ENCODE measurements at places on chromosomes 13 and 19.

DNA sequence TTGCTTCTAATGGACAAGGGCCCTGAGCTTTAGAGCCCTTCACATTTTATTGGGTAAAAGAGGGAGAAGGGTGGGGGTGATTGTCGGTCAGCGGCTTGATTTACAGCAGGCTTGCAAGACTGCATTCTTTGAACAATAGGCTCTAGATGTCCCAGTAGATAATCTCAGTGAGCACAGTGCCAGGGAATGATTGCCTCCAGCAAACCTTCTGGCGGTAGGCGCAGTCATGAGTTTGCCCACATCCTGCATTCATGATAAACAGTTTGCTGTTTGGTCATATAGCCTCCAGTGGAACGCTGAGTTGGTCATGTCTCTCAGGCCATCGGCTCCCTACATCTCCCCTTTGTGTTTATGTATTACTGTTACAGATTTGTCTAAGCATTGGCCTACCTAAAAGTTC lies 12.6 kb downstream of the ZNF528 start:
- DNase-seq = no peak

- no peak for DNase-seq
These were observed 669.6 kb downstream of the PCDH17 start for GRCh38 chr13:58300974-58301681.

DNA sequence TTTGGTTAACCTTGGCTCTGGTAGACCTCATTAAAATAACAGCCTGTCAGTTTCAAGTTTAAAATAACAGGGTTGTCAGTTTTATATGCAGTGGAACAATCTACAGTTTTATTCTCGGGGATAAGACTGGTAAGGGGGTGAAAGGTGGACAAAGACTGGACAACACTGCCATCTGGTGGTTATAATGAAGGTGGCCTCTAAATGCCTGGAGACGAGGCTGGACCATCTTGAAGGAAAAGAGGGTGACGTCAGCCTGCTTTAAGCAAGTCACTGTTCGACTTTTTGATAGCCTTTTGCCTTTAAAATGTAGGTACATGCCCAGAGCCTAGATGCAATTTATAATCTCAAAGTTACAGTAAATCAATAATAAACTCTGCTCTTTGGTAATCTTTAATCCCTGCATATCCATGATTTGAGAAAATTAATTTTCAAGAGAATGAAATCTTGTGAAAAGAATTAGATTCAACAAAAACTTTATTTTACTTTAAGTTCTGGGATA lies 117.0 kb downstream of the DCT start:
- DNase-seq = peak; percentile 56

DNA sequence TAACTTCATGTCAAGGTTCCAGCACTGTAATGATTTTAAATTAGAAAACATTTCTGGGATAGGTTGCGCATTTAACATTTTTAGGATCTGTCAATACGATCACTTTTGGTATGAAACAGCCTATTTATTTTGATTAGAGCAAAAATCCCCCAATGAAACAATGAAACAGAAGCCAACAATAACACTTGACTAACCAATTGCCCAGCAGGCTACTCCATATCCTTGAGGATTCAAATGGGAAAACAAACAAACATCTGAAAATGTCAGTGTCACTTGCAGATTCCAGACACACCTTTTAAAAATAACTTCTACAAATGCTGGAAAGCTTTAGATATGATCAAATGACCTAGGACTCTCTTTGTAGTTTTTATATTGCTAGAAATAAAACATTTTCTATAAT lies 1412.5 kb upstream of the PRR20A start:
- no peak for DNase-seq

GRCh38 chr19:54916822-54917221 lies 10.9 kb downstream of the NCR1 start:
- DNase-seq = no peak

DNA sequence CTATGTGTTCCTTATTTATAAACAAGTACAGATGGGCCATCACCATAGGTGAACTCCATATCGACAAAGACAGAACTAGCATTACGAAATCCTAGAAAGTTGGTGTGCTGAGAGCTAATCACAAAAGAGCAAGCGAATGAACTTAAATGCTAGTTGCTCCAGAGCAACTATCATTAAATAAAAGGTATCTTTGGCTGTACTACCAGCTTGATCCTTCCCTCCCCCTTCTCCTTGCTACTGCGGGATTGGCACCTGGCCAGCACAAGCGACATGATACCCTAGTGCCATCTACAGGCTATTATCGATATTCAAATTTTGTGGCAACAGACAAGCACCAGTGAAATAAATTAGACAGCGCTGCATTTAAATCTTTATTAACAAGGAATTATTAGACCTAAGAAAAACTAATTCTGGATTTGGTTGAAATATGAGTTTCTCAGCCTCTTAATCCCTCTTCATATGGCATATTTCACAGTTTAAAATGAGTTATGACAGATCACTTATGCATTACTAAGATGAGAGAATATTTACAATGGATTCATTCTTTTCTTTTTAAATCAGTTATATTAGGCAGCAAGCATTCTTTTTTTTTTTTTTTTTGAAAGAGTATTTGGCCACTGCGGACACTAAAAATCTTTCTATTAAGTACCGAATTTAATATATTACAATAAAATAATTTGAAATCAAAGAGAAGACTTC lies 5.8 kb downstream of the PCDH9 start:
- DNase-seq = peak; percentile 74

DNA sequence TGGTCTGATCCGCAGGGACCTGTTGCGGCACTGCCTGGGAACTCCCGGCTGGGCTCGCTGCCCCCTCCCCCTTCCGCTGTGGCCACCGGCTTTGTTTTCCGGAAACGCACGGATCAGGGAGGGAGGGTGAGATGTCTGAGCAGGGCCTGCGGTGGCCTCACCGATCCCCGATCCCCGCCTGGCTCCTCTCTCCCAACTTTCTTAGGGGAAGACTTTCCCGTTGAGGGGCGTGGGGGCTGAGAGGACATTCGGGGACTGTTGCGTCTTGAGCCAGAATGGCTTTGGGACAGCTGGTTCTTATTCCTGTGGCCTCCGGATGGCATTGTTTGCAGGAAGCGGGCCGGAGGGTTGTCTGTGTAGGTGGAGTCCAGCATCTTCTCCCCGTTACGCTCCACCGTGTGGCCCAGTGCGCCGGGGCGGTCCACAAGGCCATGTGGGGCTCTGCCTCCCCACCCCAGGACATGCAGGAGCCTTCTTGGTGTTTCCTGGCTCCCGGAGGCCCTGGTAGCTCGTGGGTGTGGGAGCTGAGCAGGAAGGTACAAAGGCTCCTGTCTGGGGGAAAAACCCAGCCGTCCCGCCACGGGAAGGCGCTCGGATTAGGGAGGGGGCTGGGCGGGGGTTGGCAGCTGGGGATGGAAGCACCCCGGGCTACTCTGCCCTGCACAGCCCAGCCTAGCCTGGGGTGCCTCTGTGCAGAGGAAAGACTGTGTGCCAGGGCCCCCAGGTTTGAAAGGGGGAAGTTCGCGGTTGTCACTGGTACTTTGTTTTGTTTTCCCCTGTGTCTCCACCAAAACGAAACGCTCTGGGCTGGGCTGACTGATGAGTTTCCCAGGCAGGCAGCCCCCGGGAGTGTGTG lies 1.3 kb downstream of the CSNK1G2 start:
- peak; percentile 83 for DNase-seq

DNA sequence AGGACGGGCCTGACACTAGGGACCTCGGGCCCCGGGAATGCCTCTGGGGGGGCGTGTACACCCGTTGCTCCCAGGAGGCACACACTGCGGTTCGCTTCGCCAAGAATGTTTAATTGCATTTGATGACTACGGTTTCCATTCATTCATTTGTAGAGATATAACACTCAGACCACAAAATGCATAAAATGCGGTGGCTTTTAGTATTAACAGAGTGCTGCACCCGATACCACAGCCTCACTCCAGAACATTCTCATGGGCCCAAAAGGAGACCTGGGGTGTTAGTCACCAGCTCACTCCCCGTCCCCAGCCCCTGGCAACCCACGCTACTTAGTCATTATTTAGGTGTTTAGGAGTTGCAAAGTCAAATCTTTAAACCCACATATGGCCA lies 21.8 kb downstream of the HCN2 start:
- no peak for DNase-seq

DNA sequence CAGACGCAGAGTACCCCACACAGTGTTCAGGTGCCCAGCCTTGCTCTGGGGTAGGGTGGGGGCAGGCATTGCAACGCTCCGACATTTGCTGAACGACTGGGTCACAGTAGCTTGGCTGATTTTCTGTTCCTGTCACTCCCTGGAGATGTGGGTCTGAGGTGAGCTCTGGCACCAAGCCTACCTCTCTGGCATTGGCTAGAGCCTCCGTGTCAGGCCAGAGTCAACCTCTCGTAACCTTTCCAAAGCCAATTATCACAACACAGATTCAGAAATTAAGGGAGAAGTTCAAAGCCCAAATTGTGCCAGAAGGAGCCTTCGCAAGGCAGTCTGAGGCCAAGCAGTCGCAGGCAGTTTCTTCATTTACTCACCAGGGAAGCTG lies 117.2 kb downstream of the IRS2 start:
- no peak for DNase-seq

DNA sequence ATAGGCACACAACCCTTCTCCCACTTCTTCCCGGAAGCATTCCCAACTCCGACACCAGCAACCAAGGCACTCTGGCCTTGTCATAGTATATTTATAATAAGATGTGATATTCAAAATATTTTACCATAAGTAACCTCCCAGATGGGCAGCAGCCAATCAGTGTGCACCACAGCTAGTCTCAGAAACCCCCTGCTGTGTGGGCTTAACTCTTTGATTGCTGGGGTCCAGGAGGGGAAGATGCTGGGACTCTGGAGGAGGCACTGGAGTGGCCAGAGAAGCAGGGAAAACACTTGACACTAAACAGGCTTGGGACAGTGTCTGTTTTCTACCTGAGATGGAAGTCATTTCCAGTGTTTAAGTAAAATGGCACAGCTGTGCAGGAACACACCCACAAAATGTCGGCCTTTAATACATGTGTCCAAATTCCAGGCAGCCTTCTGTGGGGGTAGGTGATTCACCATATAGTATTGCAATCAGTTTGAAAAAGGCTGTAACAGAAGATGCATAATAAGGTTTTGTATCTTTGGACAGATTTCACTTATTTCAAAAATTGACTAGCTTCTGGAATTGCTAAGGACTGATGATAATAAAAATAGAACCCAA lies 100.7 kb downstream of the MBNL2 start:
- DNase-seq = no peak

GRCh38 chr19:51750400-51751094 lies 1.1 kb downstream of the FPR1 start:
- DNase-seq = no peak
